ENCODE measurements at places on chromosomes 16 and 17.

DNA sequence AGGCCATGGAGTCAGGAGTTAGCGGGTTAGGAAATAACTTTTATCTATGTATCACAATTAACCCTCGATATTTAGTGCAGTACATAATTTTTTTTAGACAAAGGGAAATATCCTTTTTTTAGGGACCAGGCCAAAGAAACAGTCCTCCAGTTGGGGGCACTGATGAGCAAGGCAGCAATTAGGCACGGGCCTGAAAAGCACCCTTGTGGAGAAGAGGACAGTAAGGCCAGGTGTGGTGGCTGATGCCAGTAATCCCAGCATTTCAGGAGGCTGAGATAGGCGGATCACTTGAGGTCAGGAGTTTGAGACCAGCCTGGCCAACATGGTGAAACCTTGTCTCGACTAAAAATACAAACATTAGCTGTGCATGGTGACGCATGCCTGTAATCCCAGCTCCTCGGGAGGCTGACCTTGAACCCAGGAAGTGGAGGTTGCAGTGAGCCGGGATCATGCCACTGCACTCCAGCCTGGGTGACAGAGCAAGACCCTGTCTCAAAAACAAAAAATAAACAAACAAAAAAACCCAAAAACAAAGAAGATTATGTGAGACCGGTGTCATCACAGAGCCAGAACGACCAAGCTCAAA, 158.3 kb upstream of the NOL11 start:
- DNase-seq = no peak

DNA sequence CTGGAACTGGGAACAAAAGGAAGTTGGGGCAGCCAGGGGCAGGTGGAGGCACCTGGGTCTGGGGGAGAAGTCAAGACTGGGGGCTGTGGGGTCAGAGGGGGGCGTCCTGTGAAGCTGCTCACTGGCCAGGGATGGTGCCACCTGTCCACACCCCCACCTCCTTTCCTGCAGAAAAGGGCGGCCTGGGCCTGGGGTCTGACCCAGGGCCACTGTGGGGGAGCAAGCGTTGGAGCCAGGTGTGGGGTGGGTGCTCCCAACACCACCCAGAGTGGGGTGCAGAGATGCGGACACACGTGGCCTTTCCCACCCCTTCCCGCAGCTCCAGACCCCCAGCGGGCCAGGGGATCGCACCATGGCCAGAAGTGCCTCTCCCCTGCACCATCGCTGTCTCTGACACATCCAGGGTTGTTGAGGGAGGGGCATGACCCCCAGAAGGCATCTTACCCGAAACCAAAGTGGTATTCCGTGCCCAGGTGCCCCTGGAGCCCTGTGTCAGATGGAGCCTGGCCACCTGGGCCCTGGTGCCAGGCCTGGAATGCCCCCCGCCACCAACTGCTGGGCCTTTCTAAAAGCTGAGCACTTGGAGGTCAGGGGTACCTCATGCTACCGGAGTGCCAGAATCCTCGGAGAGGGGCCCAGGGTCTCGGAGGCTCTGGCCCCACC, 2.6 kb upstream of the SLC16A3 start:
- DNase-seq = no peak

GRCh38 chr17:789160-789840, 7.1 kb downstream of the MRM3 start:
- no peak for DNase-seq

- no peak for DNase-seq
These were observed 62.6 kb upstream of the ERN1 start for GRCh38 chr17:64192589-64192988.

GRCh38 chr17:8249621-8250500, 772 bp downstream of the PFAS start:
- DNase-seq = no peak

- no peak for DNase-seq
These were observed 32.6 kb downstream of the WNT9B start for GRCh38 chr17:46883871-46884520.

GRCh38 chr17:41901646-41902045, 17.1 kb downstream of the ACLY start:
- DNase-seq = no peak

GRCh38 chr17:64994281-64994680, 62.3 kb downstream of the GNA13 start:
- no peak for DNase-seq

GRCh38 chr17:72696156-72696555, 396.3 kb downstream of the SLC39A11 start:
- no peak for DNase-seq

DNA sequence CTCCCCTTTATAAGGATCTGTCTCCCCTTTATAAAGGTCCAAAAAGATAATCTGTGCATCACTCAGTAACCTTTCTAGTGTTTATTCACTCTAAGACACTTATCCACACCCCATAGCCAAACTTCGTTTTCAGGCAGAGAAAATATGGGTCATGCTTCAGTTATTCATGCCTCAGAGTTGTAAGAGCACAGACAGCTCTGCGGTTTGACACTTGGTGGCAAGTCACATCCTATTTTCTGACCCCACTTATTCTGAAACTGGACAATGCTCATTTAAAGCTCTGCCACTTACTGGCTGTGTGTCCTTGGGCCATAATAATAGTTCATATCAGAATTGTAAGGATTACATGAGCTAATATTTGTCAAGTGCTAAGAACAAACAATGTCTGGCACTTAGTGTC, 2.0 kb upstream of the KRTAP2-1 start:
- no peak for DNase-seq

GRCh38 chr16:13835387-13835786, 84.6 kb upstream of the ERCC4 start:
- no peak for DNase-seq

- DNase-seq = no peak
These were observed 74.2 kb downstream of the CPPED1 start for GRCh38 chr16:12729448-12729847.

DNA sequence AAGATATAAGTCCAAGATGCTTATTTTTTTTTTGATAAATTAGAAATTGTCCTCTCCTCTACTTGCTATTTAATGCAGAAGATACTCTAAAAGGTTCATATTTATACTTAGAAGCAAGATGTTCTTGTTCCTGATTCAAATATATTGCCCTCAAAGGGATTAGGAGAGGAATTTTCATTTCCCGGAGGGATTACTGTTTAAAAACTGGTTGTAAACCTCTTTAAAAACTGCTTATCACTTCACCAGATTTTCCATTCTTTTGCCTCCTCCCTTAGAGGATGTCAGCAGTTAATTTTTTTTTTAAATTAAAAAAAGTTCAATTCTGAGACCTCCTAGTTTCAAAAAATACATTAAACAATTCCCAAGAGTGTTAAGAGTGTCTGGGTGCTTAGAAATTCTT, 2.8 kb downstream of the TENT4B start:
- DNase-seq = no peak

DNA sequence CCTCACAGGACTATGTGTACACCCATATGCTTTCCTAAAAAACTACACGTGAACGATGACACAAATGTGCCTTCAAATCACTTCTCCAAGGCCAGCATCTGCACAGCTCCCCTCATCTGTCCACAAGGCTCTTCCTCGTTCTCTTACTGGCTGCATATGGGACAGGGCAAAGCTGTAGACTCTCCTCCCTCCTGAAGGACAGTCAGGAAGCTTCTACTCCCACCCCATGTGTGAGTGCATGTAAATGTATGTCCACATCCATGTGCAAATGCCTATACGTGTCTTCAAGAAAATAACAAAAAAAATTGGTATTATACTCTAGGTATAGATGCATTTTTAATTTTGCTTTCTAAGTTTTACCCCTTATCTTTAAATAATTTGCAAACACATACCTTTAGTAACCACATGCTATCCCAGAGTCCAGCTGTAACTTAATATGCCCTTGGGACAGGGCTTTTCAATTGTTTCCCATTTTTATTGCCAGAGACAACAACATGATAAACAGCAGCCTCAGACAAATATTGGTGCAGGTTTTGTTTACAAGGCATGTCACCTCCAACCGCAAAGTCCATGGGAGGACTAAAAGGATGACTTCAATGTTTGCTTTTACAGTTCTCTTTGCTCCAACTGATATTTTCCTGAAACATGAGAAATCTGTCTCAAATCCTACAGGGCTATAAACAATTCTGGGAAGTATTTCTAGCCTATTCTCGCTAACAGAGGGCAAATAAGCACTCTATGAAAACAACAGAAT, 31.6 kb upstream of the FAAP100 start:
- DNase-seq = no peak

DNA sequence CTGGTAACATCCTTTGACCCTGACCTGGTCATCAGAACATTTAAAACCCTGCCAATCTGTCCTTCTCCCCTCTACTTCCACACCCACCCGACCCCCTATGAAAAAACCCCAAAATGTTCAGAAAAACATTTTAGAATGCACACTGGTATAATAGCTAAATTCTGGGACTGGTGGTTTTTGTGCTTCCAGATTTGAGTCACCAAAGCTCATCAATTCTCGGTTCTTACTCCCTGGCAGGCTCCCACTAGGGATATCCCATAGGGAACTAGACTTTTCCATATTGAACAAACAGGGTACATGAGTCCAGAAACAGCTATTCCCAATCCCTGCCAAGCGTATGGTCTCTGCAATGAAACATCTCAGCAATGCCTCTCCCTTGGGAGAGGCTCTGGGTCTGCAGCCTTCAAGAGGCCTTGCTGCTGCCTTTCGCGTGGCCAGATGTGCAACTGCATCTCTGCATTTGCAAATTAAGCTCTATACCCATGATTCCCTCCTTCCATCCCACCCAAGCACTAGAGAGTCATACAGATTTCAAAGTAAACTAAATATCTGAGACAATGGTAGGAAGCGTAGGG, 67.7 kb downstream of the SMG6 start:
- no peak for DNase-seq

DNA sequence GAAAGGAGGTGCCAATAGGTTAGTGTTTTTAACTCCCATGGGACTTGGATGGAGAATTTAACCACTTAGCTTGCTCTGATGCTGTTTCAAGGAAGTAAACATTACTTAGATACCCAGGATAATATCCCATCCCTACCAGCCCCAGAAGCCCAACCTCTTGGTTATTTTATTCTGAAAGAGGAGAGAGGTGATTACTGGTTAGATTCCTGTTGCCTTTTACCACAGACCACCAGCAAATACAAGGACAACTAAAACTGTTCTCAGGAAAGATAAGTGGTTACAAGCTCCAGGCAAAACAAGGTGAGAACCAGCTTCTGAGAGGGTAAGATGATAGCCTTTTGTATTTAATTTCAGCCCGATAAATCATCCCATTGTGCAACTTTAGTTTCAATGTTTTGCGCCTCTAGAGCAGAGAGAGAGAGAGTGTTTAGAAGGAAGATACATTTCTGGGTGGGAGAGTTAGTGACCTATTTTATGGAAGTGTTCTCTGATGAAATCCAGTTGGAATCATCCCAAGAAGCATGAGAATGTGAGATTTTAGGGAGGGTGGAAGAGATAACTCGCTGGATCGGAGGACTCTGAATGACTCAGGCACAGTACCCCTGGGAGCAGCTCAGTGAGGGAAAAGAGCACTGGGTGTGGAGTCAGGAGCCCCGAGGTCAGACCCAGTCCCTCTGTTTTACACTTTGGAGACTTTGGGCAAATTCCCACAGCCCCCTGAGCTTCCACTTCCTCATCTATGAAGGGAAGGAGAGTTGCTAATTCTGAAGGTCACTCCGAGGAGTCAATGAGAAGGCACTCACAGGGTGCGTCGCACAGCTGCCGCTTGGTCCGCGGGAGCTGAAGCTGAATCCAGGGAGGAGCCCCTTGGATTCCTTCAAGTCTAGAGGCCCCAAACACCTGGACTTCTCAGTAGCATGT, 12.1 kb downstream of the GLP2R start:
- DNase-seq = no peak

- DNase-seq = no peak
These were observed 13.1 kb downstream of the CPSF4L start for GRCh38 chr17:73248532-73248931.

GRCh38 chr17:73801455-73802100, 157.3 kb upstream of the SDK2 start:
- DNase-seq = no peak

GRCh38 chr17:15260376-15261257, 4.5 kb downstream of the PMP22 start:
- DNase-seq = no peak

DNA sequence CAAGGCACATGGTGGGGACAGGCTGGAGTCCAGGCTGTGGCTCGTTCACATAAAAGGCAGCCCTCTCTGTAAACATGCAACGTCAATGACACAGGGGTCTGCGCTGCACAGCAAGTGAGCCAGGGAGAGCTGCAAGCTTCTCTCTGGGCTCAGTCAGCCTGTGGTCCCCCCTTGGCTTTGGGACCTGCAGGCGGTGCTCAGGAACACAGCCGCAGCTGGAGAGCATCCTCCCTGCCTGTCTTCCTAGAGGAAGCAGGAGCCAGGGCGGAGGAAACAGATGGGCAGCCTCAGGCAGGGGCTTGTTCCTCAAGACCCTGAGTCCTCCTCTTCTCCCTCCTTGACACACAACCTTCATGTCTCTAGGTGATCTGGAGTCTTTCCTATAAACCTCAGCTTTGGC, 228.0 kb downstream of the C16orf78 start:
- no peak for DNase-seq

GRCh38 chr17:6603744-6604325, 36.7 kb downstream of the KIAA0753 start:
- no peak for DNase-seq

GRCh38 chr16:75203096-75203495, 3.9 kb downstream of the CTRB2 start:
- DNase-seq = no peak

DNA sequence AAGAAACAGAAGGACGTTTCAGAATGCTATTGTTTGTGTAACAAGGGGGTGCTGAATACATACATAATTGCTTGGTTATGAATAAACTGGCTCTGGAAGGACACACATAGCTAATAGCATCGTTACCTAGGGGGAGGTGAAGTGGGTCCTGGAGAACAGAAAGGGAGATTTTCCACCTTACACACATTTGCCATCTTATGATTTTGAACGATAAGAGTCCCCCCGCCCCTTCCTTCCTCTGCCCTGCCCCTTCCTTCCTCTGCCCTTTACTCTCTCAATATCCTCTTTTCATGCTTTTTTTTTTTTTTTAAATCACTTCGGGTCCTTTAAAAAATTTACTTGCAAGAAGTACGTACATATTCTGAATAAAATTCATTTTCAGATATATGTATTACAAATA, 902 bp upstream of the DHRS7B start:
- DNase-seq = no peak

DNA sequence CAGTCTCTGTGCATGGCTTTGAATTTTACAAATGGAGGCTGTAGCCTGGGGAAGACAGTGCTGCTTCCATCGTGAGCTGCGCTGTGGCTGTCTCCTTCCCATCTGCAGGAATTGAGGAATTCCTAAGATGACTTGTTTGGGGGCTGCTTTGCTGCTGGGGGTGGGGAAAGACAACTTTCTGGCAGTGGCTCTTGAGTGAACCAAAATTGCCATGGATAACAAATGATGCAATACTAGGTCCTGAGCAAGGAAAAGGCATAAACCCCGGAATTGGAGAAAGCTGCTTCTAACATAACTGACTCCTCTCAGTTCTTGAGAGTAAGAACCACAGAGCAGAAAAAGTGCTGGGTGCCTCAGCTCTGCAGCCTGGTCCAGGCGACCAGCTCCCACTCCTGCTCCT, 245.0 kb upstream of the RPL38 start:
- no peak for DNase-seq

GRCh38 chr17:15180121-15180561, 85.0 kb downstream of the PMP22 start:
- no peak for DNase-seq

GRCh38 chr16:66701026-66701425, 4.5 kb upstream of the CMTM4 start:
- no peak for DNase-seq

GRCh38 chr17:34579017-34579946, at the start of gene TMEM132E:
TSS of gene TMEM132E (plus strand) at chr17:34579582. CDS start at chr17:34581077, 1,495 bp downstream.
- no peak for DNase-seq

GRCh38 chr16:87203060-87203656, 114.0 kb downstream of the C16orf95 start:
- no peak for DNase-seq
